OCI-LY7 (cell line): ENCODE measurements at places on chromosomes 5 and 9. TPM values are rescaled to one million over a fixed set of nuclear protein-coding genes. Genes with fewer than 3 reads are reported as not detected.

GRCh38 chr9:131946180-131946579, 133.5 kb downstream of the MED27 start:
- no peak for DNase-seq

DNA sequence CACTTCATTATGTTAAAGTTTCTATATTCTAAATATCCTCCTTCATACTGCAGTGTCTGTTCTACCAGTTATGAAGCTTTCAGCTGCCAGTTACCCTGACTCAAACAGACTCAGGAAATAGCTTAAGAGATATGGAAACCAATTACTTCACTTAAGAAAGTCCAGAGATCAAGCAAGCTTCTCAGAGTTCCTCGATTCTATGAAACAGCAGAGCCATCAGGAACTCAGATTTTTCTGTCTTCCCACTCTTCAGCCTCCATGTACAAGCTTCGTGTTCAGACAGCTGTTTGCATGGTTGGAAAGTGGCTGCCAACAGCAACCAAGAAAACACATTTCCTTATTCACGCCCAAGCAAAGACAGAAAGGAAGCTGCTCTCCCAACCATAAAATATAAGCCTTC, 216.1 kb downstream of the ACTL7B start:
- DNase-seq, result no peak

DNA sequence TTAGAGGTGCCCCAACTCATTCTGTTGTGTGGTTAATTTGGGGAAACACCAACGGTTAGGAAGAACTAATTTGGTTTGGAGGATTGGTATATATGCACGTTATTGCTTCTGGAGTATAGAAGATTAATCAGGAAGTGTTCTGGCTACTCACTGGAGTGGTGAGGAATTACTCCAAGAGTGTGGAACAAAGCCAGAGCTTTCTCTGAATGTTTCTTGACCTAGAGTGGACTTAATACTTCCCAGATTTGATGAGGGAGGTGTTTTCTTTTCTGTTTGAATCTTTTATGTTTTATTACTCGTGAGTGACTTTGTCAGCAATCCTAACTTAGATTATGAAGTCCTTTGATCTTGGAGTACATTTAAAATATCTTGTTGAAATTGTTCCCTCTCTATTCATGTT, 163.7 kb downstream of the MAN2A1 start:
- no peak for DNase-seq

- no peak for DNase-seq
Measured at GRCh38 chr5:95910521-95910920, 51.1 kb downstream of the ELL2 start.

GRCh38 chr9:113516840-113517577, 53.5 kb downstream of the RGS3 start:
- peak; percentile 85 for DNase-seq

DNA sequence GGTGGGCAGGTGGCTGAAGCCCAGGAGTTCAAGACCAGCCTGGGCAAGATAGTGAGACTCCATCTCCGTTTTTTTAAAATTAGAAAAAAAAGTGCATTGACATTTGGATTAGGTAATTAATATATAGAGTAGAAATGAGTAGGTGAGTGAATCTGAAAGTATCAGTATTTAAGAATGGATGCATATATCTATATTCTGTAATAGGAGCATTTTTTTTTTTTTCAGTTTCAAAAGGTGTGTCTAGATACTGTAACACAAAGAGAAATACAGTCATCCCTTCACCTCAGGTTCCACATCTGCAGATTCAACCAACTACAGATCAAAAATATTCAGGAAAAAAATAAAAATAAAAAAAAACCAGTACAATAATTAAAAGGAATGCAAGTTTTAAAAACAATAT, 50.8 kb downstream of the RBM27 start:
- no peak for DNase-seq

DNA sequence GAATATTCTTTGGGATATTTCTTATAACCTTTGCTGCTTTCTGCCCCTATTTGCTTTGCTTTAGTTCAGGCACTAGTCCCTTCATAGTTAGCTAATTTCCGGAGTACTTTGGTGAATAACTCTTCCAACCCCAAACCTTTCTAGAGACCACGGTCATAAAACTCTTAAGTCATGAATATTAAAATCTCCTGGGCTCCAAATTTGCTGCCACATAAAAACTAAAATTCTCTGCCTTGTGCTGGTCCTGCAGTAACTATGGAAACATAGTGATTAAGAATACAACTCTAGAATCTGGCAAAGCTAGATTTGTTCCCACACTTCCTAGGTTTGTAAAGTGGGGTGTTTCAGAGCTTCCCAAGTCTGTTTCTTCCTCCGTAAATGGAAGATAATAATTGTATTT, 10.0 kb upstream of the ACTBL2 start:
- DNase-seq, result no peak

- DNase-seq, result no peak
Measured at GRCh38 chr5:150516011-150516410, 8.1 kb downstream of the NDST1 start.

DNA sequence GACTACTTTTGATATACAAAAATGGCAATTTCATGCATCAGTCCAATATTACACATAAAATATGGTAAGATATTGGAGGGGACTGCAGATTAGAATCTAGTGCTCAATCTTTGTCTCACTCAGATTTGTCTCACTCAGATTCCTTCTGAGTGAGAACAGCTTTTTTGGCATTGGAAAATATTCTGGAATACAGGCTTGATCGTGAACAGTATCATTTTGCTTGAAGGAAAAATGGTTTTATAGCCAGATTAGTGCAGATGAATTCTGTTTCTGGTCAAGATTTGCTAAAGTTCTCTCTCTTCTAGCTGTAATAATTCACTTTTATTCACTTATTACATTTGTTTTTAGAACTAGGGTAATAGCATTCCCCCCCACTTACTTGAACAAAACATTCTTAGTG, 51.2 kb downstream of the MAN2A1 start:
- no peak for DNase-seq

- DNase-seq, result peak; percentile 74
Measured at GRCh38 chr5:174327317-174327864, 281.9 kb downstream of the NSG2 start.

- DNase-seq, result no peak
Measured at GRCh38 chr5:151592855-151593408, 1.8 kb upstream of the FAT2 start.

Gene NFIB
- 24.5 and 25.1 TPM in 2 replicates for total RNA-seq

Gene FOXD1
- total RNA-seq, result 4.7 and 5.6 TPM in 2 replicates

Gene ARHGEF28
- total RNA-seq, result not detected in 2 replicates

Gene HMMR
- total RNA-seq, result 107 and 112 TPM in 2 replicates

Gene SIL1
- 22.8 and 25.8 TPM in 2 replicates for total RNA-seq

Gene SLIT3
- not detected in 2 replicates for total RNA-seq

Gene SPTAN1
- total RNA-seq, result 239 and 283 TPM in 2 replicates
